ENCODE measurements at places on chromosomes 13 and 19. TPM values are rescaled to one million over a fixed set of nuclear protein-coding genes. Genes with fewer than 3 reads are reported as not detected.
A peak's percentile ranks its signal among the peaks of the same experiment; 100 is the strongest.

DNA sequence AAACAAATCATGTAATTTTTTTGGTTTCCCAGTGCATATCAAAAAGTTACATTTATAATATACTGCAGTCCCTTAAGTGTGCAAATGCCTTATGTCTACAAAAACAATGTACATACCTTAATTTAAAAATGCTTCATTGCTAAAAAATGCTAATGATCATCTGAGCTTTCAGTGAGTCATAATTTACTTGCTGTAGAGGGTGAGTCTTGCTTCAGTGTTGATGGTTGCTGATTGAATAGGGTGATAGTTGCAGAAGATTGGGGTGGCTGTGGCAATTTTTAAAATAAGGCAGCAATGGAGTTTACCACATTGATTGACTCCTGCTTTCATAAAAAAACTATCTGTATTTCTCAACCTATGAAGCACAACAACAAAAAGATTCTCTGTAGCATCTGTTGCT lies 613.9 kb downstream of the TBC1D4 start:
- H3K27me3 ChIP-seq: peaks cover 2% of the 10 kb centered on the region
- H3K4me1 ChIP-seq: no peaks in the 10 kb centered on the region
- H3K36me3 ChIP-seq: peaks cover 7% of the 10 kb centered on the region
- DNase-seq: no peak
- no peak overlapping the region for H3K27ac ChIP-seq
- no peak overlapping the region for H3K4me3 ChIP-seq

The YJEFN3 gene
- 0.08 TPM for polyA plus RNA-seq

- no peaks in the 10 kb centered on the region for H3K4me1 ChIP-seq
- peaks cover 29% of the 10 kb centered on the region for H3K36me3 ChIP-seq
- no peak overlapping the region for H3K27ac ChIP-seq
- no peak overlapping the region for H3K4me3 ChIP-seq
- H3K27me3 ChIP-seq: no peaks in the 10 kb centered on the region
- no peak for DNase-seq
Measured at GRCh38 chr13:49546561-49546960, 38.8 kb downstream of the RCBTB1 start.

DNA sequence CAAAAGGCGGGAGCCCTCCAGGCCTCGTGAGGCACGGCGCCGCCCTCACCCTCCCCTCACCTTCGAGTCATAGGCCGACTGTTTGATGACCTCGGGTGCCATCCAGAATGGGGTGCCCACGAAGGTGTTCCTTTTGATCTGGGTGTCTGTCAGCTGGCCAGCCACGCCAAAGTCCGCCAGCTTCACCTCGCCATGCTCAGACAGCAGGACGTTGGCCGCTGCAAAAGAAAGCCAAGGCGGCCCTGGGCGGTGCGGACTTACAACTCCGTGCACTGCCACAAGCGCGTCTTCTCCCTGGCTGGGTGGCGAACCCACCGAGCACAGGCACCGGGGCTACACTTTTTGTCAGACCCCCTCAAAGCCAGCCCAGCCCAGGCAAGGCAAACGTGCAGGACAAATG lies 102.1 kb downstream of the STK24 start:
- peaks cover 53% of the 10 kb centered on the region for H3K4me1 ChIP-seq
- H3K27me3 ChIP-seq: no peaks in the 10 kb centered on the region
- DNase-seq: no peak
- peaks cover 46% of the 10 kb centered on the region for H3K36me3 ChIP-seq
- no peak overlapping the region for H3K4me3 ChIP-seq

The MEIOSIN gene
- polyA plus RNA-seq: not detected

GRCh38 chr19:47682939-47683338 lies 30.3 kb upstream of the EHD2 start:
- no peak overlapping the region for H3K4me3 ChIP-seq
- H3K27me3 ChIP-seq: no peaks in the 10 kb centered on the region
- H3K36me3 ChIP-seq: no peaks in the 10 kb centered on the region
- DNase-seq: no peak

DNA sequence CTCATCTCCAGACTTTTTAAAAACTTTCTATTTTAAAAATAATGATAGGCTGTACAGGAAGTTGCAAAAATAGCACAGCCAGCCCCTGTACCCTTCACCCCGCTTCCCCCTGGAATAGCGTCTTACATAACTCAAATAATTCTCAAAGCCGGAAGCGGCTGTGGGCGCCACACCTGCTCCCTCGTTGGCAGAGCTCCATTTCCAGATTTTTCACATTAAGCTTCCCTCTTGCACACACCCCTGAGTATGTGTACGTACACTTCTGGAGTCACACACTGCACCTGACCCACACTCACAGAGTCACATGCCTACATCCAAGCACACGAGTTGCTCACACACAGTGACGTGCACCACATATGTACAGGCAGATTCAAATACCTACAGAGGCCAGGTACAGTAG lies 24.9 kb upstream of the DPP9 start:
- H3K36me3 ChIP-seq: no peaks in the 10 kb centered on the region
- no peaks in the 10 kb centered on the region for H3K4me1 ChIP-seq
- no peak overlapping the region for H3K27ac ChIP-seq
- DNase-seq: no peak
- H3K4me3 ChIP-seq: no peak overlapping the region

The TMIGD2 gene
- 105 TPM for polyA plus RNA-seq

DNA sequence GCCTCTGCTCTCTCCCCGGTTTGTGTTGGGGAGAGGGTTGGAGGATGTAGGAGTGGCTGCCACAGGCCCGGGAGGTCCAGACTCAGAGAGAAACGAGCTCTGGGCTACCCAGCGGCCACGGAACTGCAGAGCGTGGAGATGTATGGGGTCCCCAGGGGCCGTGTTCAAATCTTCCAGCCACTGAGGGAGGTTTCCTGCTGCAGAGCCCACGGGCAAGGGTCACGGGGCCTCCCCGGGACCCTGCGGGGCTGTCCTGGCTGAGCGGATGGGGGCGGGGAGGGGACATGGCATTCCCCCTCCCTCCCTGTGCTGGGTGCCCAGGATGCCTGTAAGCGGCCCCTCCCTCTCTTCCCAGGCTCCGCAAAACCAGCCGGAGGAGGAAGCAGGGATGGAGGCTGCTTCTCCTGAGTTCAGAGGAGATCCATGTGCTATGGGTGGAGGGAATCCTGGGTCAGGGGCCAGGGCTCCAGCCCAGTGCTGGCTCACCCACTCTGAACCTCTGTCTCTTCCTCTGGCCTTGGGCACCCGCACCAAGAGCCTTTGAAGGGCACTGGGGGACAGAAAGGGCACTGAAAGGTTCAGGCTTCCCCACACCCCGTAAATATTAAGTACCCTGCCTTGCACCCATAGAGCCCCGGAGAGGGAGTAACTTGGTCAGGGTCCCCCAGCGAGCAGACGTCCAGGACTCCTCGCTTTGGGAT lies 22.6 kb downstream of the SMIM24 start:
- H3K27me3 ChIP-seq: no peaks in the 10 kb centered on the region
- no peak overlapping the region for H3K4me3 ChIP-seq
- DNase-seq: no peak
- no peak overlapping the region for H3K27ac ChIP-seq

GRCh38 chr19:58529405-58529804 lies 9.8 kb upstream of the ZBTB45 start:
- H3K27ac ChIP-seq: no peak overlapping the region
- no peak for DNase-seq
- H3K4me1 ChIP-seq: no peaks in the 10 kb centered on the region
- no peaks in the 10 kb centered on the region for H3K36me3 ChIP-seq
- no peak overlapping the region for H3K4me3 ChIP-seq

- no peak overlapping the region for H3K27ac ChIP-seq
- no peak for DNase-seq
- no peak overlapping the region for H3K4me3 ChIP-seq
- no peaks in the 10 kb centered on the region for H3K4me1 ChIP-seq
- H3K27me3 ChIP-seq: peaks cover 10% of the 10 kb centered on the region
- H3K36me3 ChIP-seq: no peaks in the 10 kb centered on the region
Measured at GRCh38 chr13:95349267-95349666, 48.0 kb upstream of the ABCC4 start.

The CEACAM21 gene
- 19.8 TPM for polyA plus RNA-seq

GRCh38 chr19:45729800-45730290 lies 851 bp downstream of the FBXO46 start:
- H3K4me1 ChIP-seq: peaks cover 46% of the 10 kb centered on the region
- H3K36me3 ChIP-seq: peaks cover 20% of the 10 kb centered on the region
- no peak for DNase-seq
- peak overlapping the region; percentile 99 for H3K4me3 ChIP-seq
